ENCODE measurements at places on chromosomes 7 and 10.

GRCh38 chr10:97481071-97481470 lies 17.2 kb downstream of the MMS19 start:
- no peaks in the 10 kb centered on the region for H3K4me1 ChIP-seq
- H3K36me3 ChIP-seq = peaks cover 63% of the 10 kb centered on the region
- H3K27me3 ChIP-seq = no peaks in the 10 kb centered on the region
- no peak overlapping the region for H3K4me3 ChIP-seq
- no peak overlapping the region for H3K27ac ChIP-seq

GRCh38 chr7:92778972-92779371 lies 57.4 kb downstream of the CDK6 start:
- H3K36me3 ChIP-seq = no peaks in the 10 kb centered on the region
- peaks cover 3% of the 10 kb centered on the region for H3K4me1 ChIP-seq
- no peak overlapping the region for H3K27ac ChIP-seq
- no peak for DNase-seq
- no peaks in the 10 kb centered on the region for H3K27me3 ChIP-seq

GRCh38 chr7:96449094-96449493 lies 127.2 kb upstream of the SLC25A13 start:
- H3K36me3 ChIP-seq = no peaks in the 10 kb centered on the region
- H3K4me1 ChIP-seq = no peaks in the 10 kb centered on the region
- no peaks in the 10 kb centered on the region for H3K27me3 ChIP-seq
- H3K27ac ChIP-seq = no peak overlapping the region
- H3K4me3 ChIP-seq = no peak overlapping the region

DNA sequence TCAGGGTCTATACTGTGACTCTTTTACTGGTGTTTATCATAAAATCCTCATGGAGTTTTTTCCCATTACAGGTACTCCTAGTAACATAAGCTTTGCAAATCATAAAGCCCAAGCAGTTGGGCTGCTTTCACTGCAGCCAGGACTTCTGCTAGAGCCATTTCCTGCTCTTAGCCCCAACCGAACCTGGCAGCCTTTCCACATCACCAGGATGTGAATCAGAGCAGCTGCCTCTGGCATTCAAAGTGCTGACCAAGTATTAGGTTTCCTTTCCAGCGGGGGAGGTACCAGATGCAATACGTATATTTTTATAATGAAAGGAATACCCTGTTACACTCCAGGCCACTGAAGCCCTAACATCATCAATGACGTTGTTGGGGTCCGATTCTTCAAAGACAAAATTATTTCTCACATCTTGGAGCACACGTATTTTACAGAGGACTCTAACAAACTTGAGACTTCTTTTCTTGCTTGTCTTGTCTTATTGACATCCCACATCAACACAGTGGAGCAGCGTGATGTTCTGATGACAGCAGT lies 3.6 kb upstream of the HTR5A start:
- no peaks in the 10 kb centered on the region for H3K36me3 ChIP-seq
- H3K4me1 ChIP-seq = no peaks in the 10 kb centered on the region
- H3K4me3 ChIP-seq = no peak overlapping the region
- H3K27me3 ChIP-seq = peaks cover 22% of the 10 kb centered on the region

- no peak for DNase-seq
- no peaks in the 10 kb centered on the region for H3K27me3 ChIP-seq
- no peaks in the 10 kb centered on the region for H3K36me3 ChIP-seq
- H3K4me3 ChIP-seq = no peak overlapping the region
- no peaks in the 10 kb centered on the region for H3K4me1 ChIP-seq
Observed at GRCh38 chr7:158035343-158035742, 552.3 kb downstream of the PTPRN2 start.

DNA sequence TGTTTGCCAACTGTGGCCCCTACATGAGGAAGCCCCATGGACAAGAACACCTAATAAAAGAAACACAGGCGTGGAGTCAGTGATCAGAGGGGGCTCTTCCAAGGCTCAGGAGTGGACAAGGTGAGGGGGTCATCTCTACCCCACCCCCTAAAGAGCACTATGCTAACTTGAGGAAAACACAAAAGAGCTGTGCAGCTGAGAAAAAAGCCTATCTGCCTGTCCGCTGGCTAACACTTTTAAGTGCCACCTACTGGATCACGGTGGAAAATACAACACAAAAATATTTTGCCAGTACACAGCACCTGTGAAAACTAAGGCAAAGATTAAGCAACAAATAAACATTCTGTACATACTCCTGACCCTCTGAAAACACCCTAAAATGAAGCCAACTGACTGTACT lies 53.1 kb upstream of the COBL start:
- DNase-seq = no peak
- no peaks in the 10 kb centered on the region for H3K36me3 ChIP-seq
- H3K27ac ChIP-seq = no peak overlapping the region
- no peaks in the 10 kb centered on the region for H3K4me1 ChIP-seq
- no peak overlapping the region for H3K4me3 ChIP-seq

- H3K27me3 ChIP-seq = no peaks in the 10 kb centered on the region
- no peak for DNase-seq
- no peak overlapping the region for H3K4me3 ChIP-seq
- no peak overlapping the region for H3K27ac ChIP-seq
Observed at GRCh38 chr7:94297397-94297838, 97.3 kb upstream of the COL1A2 start.

- peaks cover 2% of the 10 kb centered on the region for H3K27me3 ChIP-seq
- peaks cover 13% of the 10 kb centered on the region for H3K4me1 ChIP-seq
- DNase-seq = no peak
- no peaks in the 10 kb centered on the region for H3K36me3 ChIP-seq
Observed at GRCh38 chr10:16820421-16820820, 3.2 kb upstream of the RSU1 start.

DNA sequence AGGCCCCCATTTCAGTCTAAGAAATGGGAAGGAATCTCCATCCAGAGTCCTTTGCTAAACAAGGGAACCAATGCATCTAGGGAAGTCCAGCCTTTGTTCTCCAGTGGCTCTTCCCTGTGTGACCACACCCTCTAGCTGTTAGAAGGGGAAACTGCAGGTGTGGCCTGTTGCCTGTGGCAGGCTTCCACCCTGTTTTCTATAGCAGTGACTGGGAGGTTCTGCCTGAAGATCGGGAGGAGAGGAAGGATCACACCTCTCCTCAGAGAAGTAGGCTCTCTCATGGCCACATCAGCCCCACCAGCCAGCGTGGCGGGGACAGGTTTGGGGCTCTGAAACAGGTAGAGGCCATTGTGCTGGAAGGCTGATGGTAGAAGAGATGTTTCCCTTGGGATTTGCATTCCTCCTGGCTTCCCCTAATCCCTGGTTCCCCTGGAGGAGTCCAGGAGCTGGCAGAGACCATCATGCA lies 47.7 kb upstream of the TRIM8 start:
- no peaks in the 10 kb centered on the region for H3K27me3 ChIP-seq
- DNase-seq = peak; percentile 40
- H3K36me3 ChIP-seq = peaks cover 67% of the 10 kb centered on the region

GRCh38 chr10:12543589-12543988 lies 194.2 kb downstream of the CAMK1D start:
- no peak overlapping the region for H3K27ac ChIP-seq
- no peaks in the 10 kb centered on the region for H3K36me3 ChIP-seq
- H3K4me1 ChIP-seq = peaks cover 22% of the 10 kb centered on the region
- H3K4me3 ChIP-seq = no peak overlapping the region
- no peak for DNase-seq

GRCh38 chr7:21142081-21142480 lies 285.8 kb upstream of the SP4 start:
- no peaks in the 10 kb centered on the region for H3K36me3 ChIP-seq
- DNase-seq = no peak
- H3K27ac ChIP-seq = no peak overlapping the region
- H3K27me3 ChIP-seq = no peaks in the 10 kb centered on the region
- H3K4me3 ChIP-seq = no peak overlapping the region
- no peaks in the 10 kb centered on the region for H3K4me1 ChIP-seq

DNA sequence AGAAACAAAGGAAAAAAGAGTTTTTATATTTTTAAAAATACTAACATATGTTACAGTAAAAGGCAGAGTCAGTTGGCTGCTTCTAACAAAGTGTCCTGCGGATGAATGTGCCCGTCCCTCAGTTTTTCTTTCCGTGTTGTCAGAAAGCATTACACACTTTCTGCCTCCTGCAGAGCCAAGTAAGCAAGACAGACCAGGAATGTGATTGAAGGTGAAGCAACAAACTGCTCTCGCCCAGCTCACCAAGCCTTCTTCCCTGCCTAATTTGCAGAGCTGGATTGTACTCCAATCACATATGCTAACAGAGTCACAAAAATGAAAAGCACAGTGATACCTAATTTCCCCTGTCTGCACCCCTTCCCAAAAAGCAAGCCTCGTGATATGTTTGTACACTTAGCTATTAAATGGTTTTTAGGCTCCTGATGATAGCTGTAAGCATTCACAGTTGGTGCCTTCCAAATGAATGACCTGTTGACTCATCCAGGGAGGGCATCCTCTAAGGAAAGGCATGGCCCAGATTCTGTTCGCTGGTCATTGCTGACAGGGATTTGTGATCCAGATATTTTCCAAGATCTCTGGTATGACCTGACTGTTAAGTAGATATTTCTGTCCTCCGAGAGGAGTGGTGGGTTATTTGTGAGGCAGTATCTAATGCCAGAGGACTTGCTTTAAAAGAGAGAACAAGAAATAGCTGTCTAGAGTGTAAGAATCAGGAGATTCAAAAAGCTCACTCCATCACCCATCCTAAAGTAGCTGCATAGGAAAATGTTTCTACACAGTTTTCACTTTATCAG lies 187.3 kb upstream of the PLXDC2 start:
- no peak overlapping the region for H3K27ac ChIP-seq
- H3K4me1 ChIP-seq = no peaks in the 10 kb centered on the region
- DNase-seq = no peak
- no peaks in the 10 kb centered on the region for H3K36me3 ChIP-seq

GRCh38 chr7:69800495-69800894 lies 202.2 kb downstream of the AUTS2 start:
- H3K4me1 ChIP-seq = peaks cover 6% of the 10 kb centered on the region
- DNase-seq = no peak
- no peak overlapping the region for H3K4me3 ChIP-seq
- H3K27ac ChIP-seq = no peak overlapping the region

DNA sequence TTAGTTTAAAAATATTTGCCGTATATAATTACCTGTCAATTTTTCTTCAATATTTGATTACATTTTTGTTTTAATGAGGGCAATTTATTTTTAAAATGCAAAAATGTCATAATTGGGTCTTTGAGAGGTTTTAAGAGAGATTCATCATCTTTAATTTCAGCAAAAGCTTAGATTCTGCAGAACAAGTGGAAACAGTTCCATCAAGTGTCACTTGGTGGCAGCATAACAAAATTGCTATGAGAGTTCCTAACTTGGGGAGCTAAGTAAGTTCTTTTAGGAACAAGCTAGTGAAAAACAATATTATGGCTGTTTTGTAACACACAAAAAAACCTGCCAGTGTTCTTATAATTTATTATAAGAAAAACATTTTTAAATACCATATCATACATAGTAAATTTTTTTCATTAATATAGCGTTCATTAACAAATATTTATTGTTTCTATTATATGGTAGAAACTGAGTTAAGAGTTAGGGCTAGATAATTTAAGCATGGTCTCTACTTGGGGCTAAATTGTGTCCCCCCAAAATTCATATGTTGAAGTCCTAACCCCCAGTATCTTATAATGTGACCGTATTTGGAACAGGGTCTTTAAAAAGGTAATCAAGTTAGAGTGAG lies 155.2 kb downstream of the MAGI2 start:
- no peaks in the 10 kb centered on the region for H3K36me3 ChIP-seq
- no peaks in the 10 kb centered on the region for H3K27me3 ChIP-seq
- H3K27ac ChIP-seq = no peak overlapping the region
- H3K4me3 ChIP-seq = no peak overlapping the region
- no peaks in the 10 kb centered on the region for H3K4me1 ChIP-seq

DNA sequence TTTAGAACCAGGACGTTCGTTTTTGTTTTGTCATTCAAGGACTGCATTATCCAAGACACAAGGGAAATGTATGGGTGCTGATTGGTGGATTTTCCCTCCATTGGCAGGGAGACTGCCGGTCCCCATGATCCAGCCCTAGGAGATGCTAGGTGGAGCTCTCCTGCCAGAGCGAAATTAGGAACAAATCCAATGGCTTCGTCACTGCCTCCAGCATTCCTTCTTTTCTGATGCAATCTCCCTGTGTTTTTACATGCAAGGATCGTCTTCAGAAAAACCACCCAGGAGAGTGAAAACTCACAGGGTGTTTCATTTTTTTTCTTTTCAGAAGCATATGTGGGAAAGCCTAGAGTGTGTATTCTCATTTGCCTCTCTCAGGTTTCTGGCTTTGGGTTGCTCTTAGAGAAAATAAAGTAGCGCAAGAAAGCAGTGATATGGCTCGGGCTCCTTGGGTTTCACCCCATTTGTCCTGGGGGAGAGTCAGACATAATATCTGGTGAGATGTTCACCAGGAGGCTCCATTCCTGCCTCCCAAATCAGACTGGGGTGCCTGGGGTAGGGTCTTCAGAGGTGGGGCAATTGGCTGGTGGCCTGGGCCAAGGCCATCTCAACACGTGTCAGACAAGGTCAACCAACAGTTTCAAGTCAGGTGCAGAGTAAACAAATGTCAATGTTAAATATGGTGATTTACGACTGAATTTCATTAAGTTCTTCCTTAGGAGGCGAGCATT lies 450.9 kb upstream of the MKI67 start:
- H3K4me3 ChIP-seq = no peak overlapping the region
- no peaks in the 10 kb centered on the region for H3K4me1 ChIP-seq
- no peak for DNase-seq
- H3K27ac ChIP-seq = no peak overlapping the region
- no peaks in the 10 kb centered on the region for H3K27me3 ChIP-seq
- H3K36me3 ChIP-seq = no peaks in the 10 kb centered on the region

DNA sequence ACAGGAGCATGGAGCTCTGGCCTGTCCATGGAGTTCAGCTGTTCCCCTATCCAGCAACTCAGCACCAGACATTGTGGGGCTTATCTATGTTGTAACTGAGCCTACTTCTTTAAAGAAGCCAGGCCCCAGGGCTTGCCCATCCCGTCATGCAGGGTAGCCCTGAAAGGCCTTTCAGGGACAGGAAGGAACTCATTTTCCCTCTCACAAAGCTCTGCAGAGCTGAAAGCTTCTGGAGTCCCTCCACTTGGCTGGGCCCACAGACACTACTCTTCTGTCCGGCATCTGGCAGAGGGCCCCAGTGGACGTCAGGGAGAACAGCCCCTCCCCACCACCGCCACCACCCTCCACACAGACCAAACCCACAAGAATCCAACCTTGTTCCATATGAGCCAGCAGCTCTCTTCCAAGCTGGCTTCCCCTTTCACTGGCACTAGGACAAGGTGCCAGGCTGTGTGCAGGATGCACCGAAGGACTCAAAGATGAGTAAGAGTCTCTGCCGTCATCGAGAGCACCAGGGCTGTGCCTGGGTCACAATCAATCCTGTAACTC lies 33.1 kb downstream of the DENND2A start:
- H3K4me3 ChIP-seq = no peak overlapping the region
- H3K27ac ChIP-seq = no peak overlapping the region
- no peak for DNase-seq
- H3K36me3 ChIP-seq = no peaks in the 10 kb centered on the region

GRCh38 chr7:149859369-149859768 lies 14.4 kb upstream of the ATP6V0E2 start:
- no peaks in the 10 kb centered on the region for H3K36me3 ChIP-seq
- no peaks in the 10 kb centered on the region for H3K4me1 ChIP-seq
- no peak for DNase-seq
- no peaks in the 10 kb centered on the region for H3K27me3 ChIP-seq
- H3K4me3 ChIP-seq = no peak overlapping the region
- no peak overlapping the region for H3K27ac ChIP-seq
